ENCODE measurements at places on chromosomes 5 and 9.
A peak's percentile ranks its signal among the peaks of the same experiment; 100 is the strongest.

- no peak for DNase-seq
Observed at GRCh38 chr9:96867079-96867804, 12.9 kb upstream of the ZNF782 start.

DNA sequence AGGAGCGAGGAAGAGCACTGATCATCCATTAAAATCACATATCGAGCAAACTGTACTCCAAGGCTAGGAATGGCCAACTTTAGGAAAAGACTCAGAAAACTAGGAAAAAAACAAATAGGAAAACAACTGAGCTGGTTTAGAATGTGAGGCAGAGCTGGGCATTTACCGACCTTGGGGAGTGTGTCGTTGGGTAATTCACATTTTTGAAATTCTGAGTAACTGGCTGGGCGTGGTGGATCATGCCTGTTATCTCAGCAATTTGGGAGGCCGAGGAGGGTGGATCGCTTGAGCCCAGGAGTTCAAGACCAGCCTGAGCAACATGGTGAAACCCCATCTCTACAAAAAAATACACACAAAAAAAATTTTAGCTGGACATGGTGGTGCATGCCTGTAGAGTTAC, 70.1 kb downstream of the ZFAND5 start:
- no peak for DNase-seq

- DNase-seq, result no peak
Observed at GRCh38 chr5:153517241-153517611, 26.8 kb downstream of the GRIA1 start.

- peak; percentile 64 for DNase-seq
Observed at GRCh38 chr9:132546148-132547051, 36.0 kb upstream of the BARHL1 start.

Data from right forelimb (tissue), 1 donor.